ENCODE measurements at places on chromosomes 3 and 15.

GRCh38 chr15:52144656-52145178 lies 32.1 kb upstream of the BCL2L10 start:
- no peak for DNase-seq

- DNase-seq: no peak
Measured at GRCh38 chr3:178063461-178063860, 472.8 kb upstream of the KCNMB2 start.

- no peak for DNase-seq
Measured at GRCh38 chr3:11362600-11362999, 90.4 kb downstream of the ATG7 start.

- no peak for DNase-seq
Measured at GRCh38 chr3:162632672-162633071, 1136.1 kb downstream of the OTOL1 start.

- no peak for DNase-seq
Measured at GRCh38 chr3:30073040-30073439, 533.4 kb upstream of the TGFBR2 start.

GRCh38 chr3:88211096-88211890 lies 61.5 kb downstream of the C3orf38 start:
- DNase-seq: no peak

- no peak for DNase-seq
Measured at GRCh38 chr3:156250550-156250949, 130.2 kb downstream of the KCNAB1 start.

DNA sequence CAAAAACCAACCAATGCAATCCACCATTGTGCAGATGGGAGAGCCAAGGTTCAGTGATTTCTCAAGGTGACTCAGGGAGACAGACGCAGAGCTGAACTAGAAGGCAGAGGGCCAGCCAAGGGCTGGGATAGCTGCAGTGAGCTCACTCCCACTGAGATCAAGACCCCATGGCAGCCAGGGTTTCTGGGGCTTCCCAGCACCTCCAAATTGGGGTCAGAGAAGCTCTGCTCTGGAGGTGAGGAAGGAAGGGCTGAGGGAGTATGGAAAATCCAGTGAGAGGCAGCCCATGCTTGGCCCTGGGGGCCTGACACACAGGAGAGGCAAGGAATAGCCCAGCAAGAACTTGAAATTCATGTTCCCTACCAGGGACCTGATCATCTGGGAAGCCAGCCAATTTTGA lies 61.0 kb downstream of the ISG20 start:
- no peak for DNase-seq

- no peak for DNase-seq
Measured at GRCh38 chr15:38454696-38455090, 766 bp downstream of the FAM98B start.

DNA sequence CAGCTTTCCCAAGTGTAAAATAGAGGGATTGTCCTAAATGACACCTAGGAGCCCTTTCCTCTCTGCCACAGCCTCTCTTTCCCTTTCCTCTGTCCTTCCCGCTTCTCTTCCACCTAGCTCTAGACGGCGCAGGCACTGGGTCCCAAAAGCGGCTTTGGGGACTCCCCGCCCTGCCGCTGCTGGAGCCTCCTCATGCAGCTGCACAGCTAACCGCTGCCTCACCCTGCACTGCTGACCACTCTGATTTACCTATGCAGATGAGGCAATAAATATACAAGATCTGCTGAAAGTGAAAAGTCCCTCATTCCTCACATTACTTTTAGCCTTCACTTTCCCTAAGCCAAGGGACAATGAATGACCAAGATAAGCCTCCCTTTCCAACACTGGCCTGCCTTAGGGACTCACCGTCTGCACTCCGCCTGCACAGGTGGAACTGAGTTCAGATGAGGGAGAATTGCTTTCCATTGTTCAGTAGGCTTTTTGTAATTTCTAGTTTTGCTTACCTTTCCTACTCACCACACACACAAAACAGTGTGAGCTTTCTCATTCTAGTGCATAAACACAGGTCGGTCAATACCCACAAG lies 197.5 kb upstream of the BCL6 start:
- DNase-seq: peak; percentile 81

DNA sequence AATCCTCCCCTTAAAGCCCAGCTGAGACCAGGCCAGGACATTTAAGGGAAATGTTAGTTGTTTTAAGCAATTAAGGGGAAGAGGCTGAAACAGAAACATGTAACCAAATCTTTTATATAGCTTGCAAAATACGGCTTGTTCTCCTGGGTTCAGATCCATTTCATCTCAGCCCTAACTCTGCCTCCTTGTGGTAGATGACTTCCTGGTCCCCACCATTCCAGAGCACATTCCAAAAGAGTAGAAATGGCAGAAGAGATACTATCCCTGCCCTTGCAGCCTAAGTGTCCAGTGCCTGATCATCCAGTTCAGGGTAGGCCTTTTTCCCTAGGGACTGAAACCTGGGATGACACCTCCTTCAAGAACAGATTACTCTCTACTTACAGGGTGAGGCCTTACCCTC lies 266.2 kb upstream of the VEPH1 start:
- DNase-seq: no peak

GRCh38 chr3:36615861-36616260 lies 148.5 kb downstream of the DCLK3 start:
- no peak for DNase-seq

- DNase-seq: peak; percentile 94
Measured at GRCh38 chr15:63503739-63504246, 600 bp upstream of the USP3 start.

Data from spleen (tissue), 13 donors.